ENCODE measurements at places on chromosomes 7 and 10.

DNA sequence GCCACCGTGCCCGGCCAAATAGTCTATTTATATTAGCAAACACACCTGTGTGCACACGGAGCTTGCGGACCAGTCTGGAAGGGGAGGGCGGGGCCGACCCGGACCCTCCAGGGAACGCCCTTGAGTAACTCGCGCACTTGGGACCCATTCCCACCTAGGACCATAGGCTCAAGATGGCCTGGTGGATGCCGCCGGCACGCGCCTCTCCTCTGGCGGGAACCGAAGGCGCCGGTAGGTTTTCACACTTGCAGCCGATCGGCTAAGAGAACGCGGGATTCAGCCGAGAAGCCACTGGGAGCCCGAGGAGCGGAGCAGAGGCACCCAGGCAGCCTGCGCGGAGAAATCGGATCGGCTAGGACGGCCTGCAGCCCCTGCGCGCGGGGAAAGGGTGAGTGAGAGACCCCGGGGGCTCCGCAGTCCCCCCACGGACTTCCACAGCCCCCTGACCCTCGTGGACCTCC lies 18.9 kb downstream of the IFT22 start:
- no peak for DNase-seq

GRCh38 chr7:115805458-115805857 lies 225.1 kb downstream of the TFEC start:
- no peak for DNase-seq

- no peak for DNase-seq
These were observed 9.0 kb downstream of the PPP1R17 start for GRCh38 chr7:31695859-31696614.

- DNase-seq: no peak
These were observed 272.7 kb upstream of the VWC2 start for GRCh38 chr7:49500741-49501140.

DNA sequence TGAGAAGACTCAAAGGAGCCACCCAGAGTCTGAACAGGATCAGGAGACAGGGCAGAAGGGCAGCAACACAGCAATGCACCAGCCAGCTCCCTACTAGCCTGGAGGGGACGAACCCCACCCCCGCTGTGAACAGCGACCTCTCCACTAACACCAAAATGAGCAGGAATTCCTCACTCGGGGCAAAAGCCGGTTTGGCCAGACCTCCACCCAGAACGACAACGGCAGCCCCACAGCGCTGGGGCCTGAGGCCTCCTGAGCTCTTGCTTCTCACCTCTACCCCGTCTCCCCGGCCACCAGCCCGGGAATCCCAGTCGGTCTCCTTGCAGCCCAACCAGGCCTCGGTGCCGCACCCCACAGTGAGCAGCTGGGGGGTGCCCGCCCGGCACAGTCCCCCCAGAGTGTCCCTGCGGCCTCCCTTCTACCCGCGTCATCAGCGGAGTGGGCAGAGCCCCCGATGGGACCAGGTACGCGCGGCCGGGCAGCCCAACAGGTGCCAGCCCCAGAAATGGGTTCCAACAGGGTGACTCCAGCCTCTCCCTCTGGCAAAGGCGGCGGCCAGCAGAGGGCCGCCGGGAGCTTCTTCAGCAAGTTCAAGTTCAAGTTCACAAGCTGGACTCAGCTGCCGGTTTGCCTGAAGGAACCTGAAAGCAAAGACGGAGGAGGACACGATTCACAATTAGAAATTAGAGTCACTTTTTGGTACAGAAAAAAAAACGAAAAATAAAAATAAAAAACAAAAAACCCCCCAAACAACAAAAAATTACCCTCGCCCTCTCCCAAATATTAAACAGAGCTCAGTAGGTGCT lies 129.0 kb downstream of the MARCHF5 start:
- DNase-seq: no peak
